Neural progenitor cell (in vitro differentiated cells): ENCODE measurements at places on chromosomes 12 and 14.
A peak's percentile ranks its signal among the peaks of the same experiment; 100 is the strongest.

GRCh38 chr12:110658878-110659277 lies 30.0 kb downstream of the HVCN1 start:
- no peak for DNase-seq

DNA sequence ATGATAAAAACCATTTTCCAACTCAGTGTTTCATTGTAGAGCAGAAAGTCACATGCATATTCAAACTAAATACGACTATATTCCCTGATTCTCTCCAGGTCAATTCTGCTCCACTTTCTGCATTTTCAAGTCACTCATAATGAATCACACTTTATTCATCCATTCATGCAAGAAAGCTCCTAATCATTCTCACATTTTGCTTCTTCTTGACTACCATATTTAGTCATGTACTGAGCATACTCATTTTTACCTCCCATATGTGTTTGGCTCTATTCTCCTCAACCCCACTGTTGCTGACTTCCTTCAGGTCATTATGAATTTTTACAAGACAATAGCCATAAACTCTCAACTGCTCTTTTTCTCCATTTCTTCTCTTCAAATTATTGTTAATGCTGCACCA lies 43.4 kb upstream of the PIK3C2G start:
- DNase-seq = no peak

DNA sequence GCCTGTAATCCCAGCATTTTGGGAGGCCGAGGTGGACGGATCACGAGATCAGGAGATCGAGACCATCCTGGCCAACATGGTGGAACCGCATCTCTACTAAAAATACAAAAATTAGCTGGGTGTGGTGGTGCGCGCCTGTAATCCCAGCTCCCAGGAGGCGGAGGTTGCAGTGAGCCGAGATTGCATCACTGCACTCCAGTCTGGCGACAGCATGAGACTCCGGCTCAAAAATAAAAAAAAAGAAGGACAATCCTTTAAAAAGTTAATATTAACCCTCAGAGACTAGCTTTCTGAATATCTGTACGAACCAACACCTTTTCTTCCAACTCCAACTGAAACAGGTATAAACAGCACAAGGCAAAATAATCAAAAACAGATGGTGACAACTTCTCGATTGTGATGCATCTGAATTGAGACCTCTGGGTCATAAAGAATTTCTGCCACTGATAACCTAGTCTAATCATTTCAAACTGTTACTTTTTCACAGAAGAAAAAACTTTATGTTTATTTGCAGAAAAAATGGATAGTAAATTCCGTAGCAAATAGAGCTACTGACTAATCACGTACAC lies 27.8 kb downstream of the CLIP1 start:
- DNase-seq = no peak

DNA sequence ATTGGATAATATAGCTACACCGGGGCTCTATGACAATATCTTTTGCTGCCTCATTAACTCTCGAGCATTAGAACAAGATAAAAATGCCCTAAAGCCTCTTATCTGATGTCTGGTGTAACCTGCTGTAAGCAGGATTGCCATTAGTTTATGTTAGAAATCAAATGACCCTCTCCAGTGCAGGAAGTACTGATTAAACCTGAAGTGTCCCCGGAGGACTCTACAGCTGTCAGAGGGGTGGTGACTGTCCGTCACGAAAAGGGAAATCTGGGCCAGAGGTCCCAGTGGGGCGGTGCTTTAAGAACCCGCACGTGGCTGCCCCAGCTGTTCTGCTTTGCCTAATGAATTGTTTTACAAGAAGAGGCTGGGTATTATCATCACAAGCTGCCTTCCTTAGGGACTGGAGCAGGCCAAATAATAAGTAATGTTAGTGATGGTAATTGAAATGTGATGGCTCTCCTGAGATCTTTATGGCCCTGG lies 55.7 kb downstream of the LIN52 start:
- DNase-seq = peak; percentile 49

GRCh38 chr12:116071555-116072230 lies 205.8 kb downstream of the MED13L start:
- no peak for DNase-seq

DNA sequence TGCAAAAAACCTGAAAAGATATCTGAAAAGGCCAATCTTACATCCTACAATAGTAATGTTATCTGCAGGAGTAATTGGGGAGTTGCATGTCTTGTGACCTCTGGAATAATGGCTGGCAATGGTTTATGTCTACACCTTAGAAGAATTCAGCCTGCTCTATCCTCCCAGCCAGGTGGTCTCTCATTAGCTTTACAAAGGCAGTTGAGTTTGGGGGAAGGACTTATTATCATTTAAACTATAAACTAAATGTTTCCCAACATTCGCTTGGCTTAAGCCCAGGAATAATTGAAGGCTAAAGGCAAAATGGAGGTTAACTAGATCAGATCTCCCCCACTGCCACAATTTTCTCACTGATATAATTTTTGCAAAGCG lies 158.4 kb upstream of the SFSWAP start:
- no peak for DNase-seq

DNA sequence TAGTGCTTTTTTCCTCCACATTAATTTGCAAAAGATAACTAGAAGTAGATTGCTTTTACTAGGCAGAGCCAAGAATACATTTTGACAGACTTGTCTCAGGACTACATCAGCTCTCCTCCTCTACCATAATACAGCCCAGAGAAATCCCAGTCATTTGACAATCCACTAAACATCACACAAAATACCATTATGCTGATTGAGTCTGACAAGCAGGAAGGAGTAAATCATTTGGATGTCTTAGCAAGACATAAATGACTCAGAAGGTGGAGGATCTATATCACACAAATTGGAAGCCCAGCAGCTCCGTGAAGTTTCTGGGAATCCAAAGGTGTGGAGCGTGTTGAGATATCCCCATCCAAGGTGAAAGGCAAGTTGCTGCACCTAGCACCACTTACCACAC lies 75.4 kb upstream of the FKBP4 start:
- no peak for DNase-seq

- DNase-seq = no peak
Measured at GRCh38 chr14:23385642-23386265, 8.9 kb downstream of the CMTM5 start.

- DNase-seq = no peak
Measured at GRCh38 chr14:96191841-96192462, 12.7 kb upstream of the BDKRB2 start.

DNA sequence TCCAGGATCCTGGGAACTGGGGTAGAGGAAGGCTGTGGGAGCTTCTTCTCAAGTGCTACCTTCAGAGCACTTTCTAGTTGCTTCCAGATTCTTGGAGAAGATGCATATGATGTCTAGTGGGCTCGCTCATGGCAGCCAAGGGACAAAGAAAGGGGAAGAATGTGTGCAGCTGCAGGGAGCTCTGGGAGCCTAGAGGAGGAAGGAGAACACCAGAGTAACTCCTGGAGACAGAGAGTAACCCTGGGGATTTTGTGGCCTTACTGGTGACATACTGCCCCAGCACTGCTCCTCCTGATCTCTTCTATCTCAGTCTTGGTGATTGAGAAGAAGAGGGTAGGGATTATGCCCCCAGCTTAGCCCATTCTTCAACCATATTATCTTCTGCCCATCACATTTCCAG lies 10.3 kb upstream of the SP7 start:
- no peak for DNase-seq

DNA sequence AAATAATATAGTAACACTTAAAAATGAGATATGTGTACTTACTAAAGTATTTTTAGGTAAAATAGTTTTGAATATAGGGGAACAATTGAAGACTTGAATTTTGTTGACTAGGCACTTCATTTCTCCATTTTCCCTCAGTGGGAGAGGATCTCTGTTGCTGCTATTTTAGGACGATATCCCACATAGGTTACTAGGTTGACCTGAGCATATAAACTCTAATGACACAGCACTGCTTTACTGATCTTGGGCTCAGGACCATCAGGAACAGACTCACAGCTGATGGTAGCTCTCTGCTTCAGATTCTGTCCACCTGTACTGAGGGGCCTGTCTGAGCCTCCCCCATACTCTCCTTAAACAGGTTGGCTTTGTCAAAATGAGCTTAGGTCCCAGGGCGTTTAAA lies 5.9 kb downstream of the NEDD1 start:
- no peak for DNase-seq

- DNase-seq = no peak
Measured at GRCh38 chr14:103510724-103511693, 11.6 kb downstream of the CKB start.

DNA sequence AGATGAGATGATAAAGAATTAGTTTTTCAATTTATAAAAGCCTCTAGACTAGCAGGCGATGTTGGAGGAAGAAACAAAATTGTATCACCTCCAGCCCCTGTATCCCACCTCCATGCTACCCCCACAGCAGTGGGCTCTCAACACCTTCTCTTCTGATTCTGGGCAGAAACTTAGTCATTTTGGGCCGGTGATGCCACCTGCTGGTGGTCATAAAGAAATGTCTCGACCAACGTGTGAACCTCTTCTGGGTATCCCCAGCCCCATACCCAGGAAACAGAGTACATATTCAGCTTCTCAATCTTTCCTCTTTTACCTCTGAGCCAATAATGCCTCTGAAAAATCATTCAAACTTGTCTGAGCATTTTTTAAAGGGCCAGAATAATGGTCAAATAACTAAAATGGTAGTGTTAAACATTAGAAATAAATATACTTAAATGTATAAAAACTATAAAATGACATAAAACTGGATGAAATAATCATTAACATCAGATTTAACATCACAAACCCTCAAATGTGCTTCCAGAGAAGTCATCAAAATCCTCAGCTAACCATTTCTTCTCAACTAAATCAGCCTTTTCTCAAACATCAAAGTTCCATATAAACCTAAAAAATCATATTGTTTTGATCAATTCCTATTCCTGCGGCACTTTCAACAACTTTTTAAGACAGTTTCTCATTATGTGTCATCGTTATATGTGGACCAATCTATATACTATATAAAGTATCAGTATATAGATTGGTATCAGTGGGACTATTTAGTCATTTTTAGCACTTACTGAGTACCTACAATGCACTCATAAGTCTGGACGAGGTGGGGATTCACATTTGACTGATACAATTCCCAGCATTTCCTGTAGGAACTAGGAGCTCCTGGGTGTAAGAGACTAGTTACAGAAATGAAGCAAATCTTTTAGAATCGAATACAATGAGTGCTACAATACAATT lies 69.4 kb downstream of the ATXN2 start:
- DNase-seq = peak; percentile 66

DNA sequence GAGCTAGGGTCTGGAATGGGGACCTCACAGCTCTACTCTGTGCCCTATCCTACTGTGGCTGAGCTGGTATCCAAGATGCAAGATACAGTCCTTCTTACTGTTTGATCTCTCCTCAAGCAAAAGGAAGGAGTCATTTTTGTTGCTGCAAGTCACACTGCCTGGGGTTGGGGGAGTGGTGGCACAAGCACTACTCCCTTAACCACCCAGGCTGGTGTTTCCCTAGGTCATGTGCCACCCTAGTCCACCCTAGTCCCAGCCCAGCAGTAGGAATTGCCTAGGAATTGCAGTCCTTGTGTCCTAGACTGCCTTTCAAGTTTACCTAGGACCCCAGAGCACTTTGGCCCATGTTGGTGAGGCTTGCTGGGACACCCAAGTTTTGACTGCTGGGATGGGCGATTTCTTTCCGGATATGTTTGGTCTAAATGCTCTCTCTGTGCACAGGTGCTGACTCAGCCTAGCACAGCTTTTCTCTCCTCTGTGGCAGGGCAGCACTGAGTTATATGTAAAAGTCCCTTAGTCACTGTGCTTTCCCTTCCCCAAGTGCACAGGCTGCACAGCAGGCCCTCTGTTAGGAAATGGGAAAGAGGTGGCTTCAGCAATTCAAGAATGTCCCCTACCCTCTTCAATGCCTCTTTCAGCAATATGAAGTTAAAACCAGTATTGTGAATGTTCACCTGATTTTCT lies 54.9 kb downstream of the SLC6A15 start:
- DNase-seq = no peak

GRCh38 chr12:130872179-130873096 lies 572 bp downstream of the RAN start:
- DNase-seq = peak; percentile 71

DNA sequence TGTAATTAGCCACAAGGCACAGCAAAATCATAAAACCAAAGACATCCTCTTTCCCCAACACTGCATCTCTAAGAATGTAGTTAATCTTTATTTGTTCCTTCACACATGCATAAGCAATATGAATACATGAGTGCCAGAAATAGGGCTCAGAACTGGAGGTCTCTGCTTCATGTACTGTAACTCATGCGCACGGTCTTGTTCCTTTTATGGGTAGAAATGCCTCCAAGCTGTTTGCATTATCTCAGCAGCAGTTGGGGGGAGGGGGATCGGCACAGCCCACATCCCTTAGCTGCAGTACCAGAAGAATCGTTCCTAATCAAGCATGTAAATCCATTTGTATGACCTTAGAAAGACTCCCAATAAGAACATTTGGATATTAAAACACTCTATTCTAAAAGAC lies 20.0 kb downstream of the RHOJ start:
- peak; percentile 53 for DNase-seq

GRCh38 chr14:73786636-73787485 lies 64.8 kb upstream of the PTGR2 start:
- DNase-seq = peak; percentile 83

- no peak for DNase-seq
Measured at GRCh38 chr14:103753774-103754173, 38.2 kb downstream of the ZFYVE21 start.

- no peak for DNase-seq
Measured at GRCh38 chr12:45425426-45425825, 209.5 kb downstream of the ANO6 start.

- peak; percentile 31 for DNase-seq
Measured at GRCh38 chr12:99746538-99746937, 99.0 kb downstream of the GARIN6 start.

DNA sequence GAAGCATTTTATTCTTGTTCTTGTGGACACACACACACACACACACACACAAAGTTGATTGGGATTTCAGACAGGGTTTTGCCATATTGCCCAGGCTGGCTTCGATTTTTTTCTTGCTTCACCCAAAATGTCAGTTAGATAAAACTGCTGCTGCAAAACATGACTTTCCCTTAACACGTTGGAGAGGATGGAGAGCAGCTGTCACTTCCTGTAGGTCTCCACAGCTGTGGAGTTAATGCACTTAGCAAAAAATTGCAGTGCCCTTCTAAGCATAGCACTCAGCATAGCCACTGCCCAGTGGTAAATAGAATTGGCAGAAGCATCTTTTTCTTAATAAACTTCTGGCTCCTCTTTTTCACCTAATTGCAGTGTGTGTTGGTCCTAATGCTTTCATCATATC lies 54.5 kb downstream of the PDZRN4 start:
- no peak for DNase-seq

- no peak for DNase-seq
Measured at GRCh38 chr14:39593377-39593776, 161.1 kb upstream of the FBXO33 start.

- DNase-seq = no peak
Measured at GRCh38 chr12:15801770-15802744, 12.9 kb upstream of the EPS8 start.

- no peak for DNase-seq
Measured at GRCh38 chr12:94242901-94243300, 94.5 kb downstream of the PLXNC1 start.
